Stomach (tissue), 19 donors: ENCODE measurements at places on chromosomes 1 and 21. TPM values are rescaled to one million over a fixed set of nuclear protein-coding genes. Genes with fewer than 3 reads are reported as not detected.

The NID1 gene
- total RNA-seq = 85.5 TPM

The EFHD2 gene
- total RNA-seq = 36.2 TPM

DNA sequence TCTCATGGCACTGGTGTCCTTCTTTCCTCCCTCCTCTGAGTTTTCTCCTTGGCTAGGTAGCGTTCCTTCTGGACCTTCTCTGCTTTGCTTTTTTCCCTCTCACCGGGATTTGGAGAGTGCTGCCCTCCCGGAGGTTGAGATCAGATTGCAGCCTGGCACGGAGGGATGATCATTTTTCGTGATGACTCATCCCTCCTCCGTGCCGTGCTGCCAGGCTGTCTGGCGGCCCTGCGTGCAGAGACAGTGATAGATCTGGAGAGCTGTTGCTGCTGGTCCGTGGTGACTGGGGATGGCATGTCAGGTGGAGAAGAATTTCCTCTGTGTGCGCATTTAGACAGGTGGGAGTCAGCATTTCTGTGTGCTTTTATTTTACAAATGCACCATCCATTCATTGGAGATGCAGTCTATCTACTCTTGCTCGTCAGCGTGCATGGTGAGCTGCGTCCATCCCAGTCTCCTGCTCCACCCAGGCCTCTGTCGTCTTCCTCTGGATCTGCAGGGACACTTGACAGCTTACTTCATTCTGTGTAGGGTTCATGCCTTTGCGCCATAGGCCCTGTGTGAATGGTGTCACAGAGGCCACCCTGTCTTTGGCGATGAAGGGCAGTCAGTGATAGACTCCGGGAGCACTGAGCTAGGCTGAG is 104.4 kb downstream of the PCBP3 start:
- H3K27me3 ChIP-seq = no peaks in the 10 kb centered on the region
- no peaks in the 10 kb centered on the region for H3K4me1 ChIP-seq
- H3K36me3 ChIP-seq = no peaks in the 10 kb centered on the region
- no peak overlapping the region for H3K4me3 ChIP-seq

DNA sequence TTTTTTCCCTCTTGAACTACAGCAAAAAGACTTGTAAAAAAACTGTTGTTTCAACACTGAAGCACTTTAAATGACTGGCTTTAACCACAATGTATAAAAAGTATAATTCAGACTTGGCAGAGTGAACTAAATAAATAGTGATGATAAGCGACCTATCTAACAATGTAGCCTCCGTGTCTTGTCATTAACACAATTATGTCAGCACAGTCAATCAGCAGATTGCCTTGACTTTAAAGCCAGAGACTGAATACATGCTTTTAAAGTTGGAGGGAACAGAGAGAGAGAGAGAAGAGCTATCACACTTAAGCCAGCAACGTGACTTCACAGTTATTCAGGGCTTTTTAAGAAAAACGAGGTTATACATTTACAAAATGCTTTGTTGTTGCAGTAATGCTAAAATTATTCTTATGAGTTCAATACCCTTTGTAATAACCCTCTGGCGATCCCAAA is 378.1 kb downstream of the LMO4 start:
- H3K27ac ChIP-seq = no peak overlapping the region
- H3K27me3 ChIP-seq = no peaks in the 10 kb centered on the region
- no peaks in the 10 kb centered on the region for H3K36me3 ChIP-seq
- DNase-seq = no peak

The LAD1 gene
- total RNA-seq = 43.8 TPM

DNA sequence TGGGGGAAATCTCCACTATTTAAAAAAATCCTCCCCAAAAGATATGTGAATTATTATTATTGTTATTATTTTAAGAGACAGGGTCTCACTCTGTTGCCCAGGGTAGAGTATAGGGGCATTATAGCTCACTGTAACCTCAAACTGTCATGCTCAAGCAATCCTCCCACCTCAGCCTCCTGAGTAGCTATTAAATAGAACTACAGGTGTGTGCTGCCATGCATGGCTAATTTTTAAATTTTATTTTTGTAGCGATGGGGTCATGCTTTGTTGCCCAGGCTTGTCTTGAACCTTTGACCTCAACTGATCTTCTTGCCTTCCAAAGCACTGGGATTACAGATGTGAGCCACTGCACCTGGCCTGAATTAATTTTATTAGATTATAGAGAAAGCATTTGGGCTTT is 116.8 kb downstream of the RABGAP1L start:
- H3K27me3 ChIP-seq = no peaks in the 10 kb centered on the region
- H3K4me1 ChIP-seq = no peaks in the 10 kb centered on the region
- no peak overlapping the region for H3K27ac ChIP-seq
- peaks cover 30% of the 10 kb centered on the region for H3K36me3 ChIP-seq

- no peaks in the 10 kb centered on the region for H3K36me3 ChIP-seq
- H3K27ac ChIP-seq = no peak overlapping the region
- H3K27me3 ChIP-seq = no peaks in the 10 kb centered on the region
- H3K4me3 ChIP-seq = no peak overlapping the region
- H3K4me1 ChIP-seq = no peaks in the 10 kb centered on the region
Measured at GRCh38 chr1:59332983-59333382, 36.1 kb downstream of the FGGY start.

The DMBX1 gene
- not detected for total RNA-seq
